ENCODE measurements at places on chromosomes 2 and 18.

DNA sequence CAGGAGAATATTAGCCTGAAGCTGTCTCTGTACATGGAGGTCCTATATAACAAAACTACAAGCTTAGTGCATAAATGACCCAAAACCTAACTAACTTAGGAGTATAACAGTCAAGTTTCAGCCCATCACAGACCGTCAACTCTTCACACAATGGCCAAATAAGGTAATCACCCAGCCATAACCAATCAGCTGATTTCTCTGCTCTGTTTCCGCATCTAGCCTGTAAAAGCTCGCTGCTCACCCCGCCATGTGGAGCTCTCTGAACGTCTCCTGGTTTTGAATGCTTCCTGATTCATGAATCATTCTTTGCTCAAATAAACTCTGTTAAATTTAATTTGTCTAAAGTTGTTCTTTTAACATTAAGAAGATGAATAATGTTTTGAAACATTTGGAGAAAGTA, 593.6 kb downstream of the TMX3 start:
- no peak for DNase-seq

DNA sequence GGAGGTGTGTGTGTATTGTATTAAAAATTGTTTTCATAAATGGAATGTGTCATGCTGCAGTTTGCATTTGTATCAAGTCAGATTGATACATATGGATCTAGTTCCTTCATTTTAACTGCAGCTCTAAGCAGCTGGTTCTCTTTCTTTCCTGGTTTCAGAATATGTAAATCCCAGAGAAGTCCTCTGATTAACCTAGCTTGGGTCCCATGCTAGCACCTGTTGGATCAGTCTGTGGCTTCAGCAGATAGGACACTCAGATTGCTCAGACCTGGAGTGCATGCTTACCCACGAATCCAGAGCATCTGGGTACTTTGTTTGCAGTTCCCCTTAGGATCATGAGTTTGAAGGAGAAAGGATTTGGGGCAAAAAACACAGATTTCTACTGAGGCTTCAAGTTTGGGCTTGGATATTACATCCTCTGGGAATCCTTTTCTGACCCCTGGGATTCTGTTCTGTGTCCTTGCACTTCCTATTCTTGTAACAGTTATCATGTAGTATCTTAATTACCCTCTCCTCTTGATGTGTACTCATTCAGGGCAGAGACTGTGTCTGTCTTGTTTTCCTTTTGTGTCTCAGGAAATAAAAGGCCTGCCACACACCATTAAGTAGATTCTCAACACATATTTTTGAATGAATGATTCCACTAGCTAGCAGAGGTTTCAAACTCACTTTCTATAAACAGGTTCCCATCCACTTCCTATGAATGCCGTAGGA, 142.1 kb downstream of the PHLPP1 start:
- no peak for DNase-seq

- DNase-seq: no peak
Measured at GRCh38 chr2:133780099-133780996, 212.1 kb upstream of the NCKAP5 start.

DNA sequence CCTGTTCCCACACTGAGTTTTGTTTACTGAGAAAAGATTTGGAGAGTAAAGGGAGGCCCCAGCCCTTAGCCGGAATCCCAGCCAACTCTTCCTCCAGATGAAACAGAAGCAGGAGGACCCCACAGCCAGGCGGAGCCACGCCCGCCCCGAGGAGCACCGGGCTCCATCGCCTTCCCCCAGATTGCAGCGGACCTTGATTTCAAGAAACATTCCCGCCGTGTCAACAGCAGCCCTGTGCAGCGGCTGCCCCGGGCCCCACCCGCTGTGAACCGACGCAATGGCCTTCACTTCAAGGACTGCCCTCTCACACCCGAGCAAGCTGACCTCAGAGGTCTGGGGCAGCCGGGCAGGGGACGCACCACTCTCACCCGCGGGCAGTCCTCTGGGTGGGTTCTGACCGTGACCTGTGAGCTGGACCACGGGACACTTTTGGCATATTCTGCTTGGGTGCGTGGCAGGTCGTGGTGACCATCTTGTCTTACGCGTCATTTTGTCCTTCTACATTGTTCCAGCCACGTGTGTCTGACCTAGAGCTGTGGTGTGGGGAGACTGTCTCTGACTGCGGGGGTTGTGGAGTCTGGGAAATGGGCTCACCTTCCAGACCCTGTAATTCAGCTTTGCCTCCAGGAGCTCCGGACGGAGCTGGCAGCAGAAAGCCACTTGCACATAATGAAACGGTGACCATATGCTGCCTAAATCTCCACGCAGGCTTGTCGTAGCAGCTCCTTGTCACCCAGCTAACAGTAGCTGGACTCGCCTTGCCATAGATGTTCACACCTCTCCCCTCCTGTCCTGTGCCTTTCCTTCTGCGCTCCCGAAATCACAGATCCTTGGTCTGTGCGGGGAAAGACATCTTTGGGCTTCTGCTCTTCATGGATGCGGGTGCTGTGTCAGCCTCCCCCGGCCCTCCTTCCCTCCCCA, 32.0 kb upstream of the INHBB start:
- DNase-seq: no peak

DNA sequence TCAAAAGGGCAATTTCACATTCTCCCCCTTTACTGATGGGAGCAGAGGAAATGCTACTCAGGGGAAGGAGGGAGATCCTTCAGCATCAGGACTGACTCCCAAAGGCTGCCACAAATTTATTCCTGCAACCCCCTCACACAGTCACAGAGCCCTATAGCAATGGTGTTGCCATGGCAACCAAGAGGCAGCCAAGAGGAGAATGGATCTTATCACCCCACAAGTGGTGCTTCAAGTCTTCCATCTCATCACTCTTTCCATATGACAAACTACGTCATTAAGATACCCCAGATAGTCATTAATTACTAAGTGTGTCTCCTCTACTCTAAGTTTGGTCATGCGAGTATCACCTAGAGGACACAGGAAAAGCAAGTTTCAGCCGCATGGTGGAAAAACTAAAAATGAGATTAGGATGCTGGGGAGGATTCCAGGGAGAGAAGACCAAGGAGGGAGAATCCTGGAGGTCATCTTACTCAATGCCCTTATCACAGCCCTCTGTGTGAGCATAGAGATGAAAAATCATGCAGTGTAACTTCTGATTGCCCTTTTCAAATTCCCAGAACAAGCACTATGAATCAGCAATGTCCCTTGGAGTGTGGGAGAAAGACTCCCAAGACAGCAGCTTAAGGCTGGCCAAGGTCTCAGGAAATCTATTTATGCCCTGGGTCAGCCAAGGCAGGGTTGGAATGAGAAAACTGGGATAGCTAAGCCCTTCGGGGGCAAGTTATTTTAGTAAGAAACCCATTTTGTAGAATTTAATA, 885.7 kb upstream of the KLHL29 start:
- DNase-seq: no peak

- no peak for DNase-seq
Measured at GRCh38 chr2:14132386-14132785, 500.1 kb upstream of the LRATD1 start.

GRCh38 chr2:235832941-235833340, 335.2 kb downstream of the GBX2 start:
- DNase-seq: no peak

DNA sequence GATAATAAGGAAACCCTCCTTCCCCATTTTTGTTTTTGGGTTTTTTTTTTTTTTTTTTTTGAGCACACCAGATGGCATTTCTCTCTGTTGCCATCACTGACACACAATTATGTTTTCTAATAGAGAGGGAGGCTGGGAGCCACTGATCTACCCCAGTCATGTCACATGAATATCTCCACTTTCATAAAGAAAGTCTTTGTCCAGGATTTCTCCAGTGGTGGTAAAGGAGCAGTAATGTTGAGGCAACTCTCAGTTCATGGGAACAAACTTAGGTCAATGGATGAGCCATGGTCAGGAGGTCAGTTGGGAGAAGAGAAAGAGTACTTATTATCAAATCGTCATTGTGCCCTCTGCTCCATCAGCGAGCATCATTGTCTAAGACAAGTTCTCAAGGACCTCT, 603.7 kb downstream of the ARHGAP15 start:
- DNase-seq: no peak

DNA sequence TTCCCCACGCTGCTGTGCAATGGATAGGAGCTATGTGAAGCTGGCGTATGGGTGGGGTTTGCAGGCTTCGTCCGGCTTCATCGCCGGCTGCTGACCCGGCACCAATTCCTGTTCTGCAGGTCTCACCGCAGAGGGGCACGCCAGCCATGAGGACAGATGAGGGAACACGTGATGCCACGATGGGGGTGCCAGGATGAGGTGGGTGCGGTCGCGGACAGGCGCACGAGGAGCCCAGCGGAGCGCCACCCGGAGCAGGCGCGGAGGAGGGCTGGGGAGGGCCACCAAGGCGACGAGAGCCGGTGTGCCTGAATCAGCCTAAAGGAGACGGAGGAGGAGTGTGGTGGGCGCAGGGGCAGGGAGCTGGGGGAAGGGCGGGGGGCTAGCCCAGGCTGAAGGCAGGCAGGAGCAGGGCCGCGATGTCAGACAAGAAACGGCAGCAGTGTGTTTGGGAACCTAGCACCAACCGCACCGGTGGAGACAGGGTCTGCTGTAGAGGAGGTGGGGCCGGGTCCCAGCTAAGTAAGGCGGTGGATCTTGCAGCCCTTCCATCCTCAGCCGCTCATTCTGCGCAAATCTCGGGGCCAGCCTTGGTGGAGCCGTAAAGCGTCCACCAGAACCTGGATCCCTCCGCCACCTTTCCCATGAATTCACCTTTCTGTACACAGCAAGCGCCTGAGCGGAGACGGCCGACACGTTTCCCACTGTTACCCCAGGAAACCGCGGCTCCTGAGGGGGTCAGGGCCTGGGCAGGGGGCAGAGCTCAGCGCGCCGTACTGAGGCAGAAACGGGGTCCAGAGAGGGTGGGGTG, 17.0 kb upstream of the CD8A start:
- peak; percentile 72 for DNase-seq

DNA sequence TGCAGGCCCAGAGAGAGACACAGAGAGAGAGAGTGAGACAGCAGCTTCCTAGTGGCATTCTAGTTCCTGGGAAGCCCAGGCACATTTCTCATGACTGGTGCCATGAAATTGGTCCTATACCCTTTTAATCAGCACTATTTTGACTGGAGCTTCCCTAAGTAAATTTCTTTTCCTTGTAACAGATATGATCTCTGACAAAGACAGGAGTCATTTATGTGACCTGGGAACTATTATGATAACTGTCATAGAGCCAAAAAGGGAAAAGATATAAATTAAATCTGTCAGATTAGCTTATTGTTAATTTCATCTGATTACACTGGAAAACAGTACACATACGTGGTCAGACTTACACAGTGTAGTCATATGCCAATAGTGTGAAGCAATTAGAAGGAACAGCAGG, 161.3 kb upstream of the HNRNPA3 start:
- no peak for DNase-seq

GRCh38 chr18:35432565-35433001, 55.4 kb upstream of the ZNF396 start:
- DNase-seq: no peak

DNA sequence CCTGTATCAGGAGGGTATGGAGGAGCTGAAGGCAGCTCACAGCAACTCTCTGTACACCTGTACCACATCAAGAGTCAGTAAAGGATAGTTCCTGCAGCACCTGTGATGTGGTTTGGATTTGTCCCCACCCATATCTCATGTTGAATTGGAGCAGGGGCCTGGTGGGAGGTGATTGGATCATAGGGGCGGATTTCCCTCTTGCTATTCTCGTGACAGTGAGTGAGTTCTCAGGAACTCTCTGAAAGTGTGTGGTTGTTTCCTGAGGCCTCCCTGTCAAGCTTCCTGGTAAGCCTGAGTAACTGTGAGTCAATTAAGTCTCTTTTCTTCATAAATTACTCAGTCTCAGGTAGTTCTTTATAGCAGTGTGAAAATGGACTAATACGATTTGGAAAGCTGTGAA, 28.9 kb downstream of the OSBPL1A start:
- no peak for DNase-seq

DNA sequence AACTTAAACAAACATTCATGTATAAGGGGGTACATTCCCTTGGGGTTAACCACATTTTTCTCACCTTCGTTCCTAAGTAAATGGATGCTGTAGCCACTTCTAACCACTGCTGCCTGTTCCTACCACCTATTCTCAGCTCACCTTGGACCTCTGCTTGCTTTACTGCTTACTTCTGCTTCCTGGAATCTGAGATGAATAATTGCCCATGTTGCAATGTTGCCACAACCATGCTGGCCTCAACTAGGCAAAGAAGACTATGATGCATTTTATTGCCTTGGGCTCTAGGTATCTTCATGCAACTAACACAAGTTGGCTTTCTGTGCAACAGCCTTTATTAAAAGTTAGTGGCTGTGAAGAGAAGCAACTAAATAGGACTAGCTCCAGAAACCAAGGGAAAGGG, 106.3 kb upstream of the TCF4 start:
- DNase-seq: no peak

DNA sequence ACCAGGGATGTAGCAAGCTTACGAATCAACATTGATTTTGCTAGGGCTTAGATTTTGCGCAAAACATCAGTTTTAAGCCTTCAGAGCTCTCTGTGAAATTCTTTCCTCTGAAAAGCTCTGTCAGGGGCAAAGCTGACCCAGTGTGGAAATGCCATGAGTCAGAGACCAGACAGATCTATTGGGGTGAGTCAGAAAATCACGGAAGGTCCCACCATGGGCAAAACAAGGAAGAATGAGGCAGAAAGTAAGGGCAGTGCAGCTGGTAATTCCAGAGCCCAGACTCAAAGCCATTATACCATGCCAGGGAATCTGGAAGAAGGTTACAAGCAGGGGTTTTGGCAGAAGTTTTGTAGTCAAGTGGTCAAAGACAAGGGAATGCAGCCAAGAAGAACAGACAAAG, 256.6 kb upstream of the CTAGE1 start:
- DNase-seq: no peak

DNA sequence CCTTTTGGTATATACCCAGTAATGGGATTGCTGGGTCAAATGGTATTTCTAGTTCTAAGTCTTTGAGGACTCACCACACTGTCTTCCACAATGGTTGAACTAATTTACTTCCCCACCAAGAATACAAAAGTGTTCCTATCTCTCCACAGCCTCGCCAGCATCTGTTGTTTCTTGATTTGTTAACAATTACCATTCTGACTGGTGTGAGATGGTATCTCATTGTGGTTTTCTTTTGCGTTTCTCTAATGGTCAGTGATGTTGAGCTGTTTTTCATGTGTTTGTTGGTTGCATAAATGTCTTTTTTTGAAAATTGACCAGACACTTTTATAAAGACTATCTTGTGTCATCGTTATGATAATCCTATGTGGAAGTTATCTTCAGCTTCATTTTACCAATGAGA, 16.0 kb upstream of the ATP8B1 start:
- DNase-seq: no peak

DNA sequence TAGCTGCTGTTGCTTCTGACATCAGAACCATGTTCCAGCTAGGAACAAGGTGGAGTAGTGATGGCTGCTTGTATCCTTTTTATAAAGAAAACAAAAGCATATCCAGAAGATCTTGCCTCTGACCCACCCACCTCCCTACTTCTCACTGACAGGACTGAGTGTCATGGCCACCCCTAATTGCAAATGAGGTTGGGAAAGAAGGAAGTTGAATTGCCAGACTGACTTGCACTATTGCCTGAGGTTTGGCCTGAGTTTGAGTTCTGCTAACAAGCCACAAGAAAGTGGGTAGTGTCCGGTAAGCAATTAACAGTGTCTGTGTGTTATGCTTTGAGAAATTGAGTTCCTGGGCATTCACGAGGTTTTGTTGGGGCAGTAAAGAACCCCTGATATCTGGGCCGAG, 22.8 kb downstream of the SGPP2 start:
- no peak for DNase-seq

- DNase-seq: no peak
Measured at GRCh38 chr18:78364388-78364960, 615.1 kb upstream of the SALL3 start.

GRCh38 chr2:64781711-64782390, 128.1 kb upstream of the SERTAD2 start:
- no peak for DNase-seq
